ENCODE measurements at places on chromosomes 1 and 21. TPM values are rescaled to one million over a fixed set of nuclear protein-coding genes. Genes with fewer than 3 reads are reported as not detected.

Gene CFHR2
- total RNA-seq: not detected

Gene LYPD8
- not detected for total RNA-seq

Gene HIVEP3
- 0.19 TPM for total RNA-seq

Gene OR2AK2
- total RNA-seq: not detected

Gene SERTAD4
- 5.9 TPM for total RNA-seq

Gene SLC9C2
- not detected for total RNA-seq

Gene AGO3
- total RNA-seq: 14.0 TPM

Gene PALMD
- total RNA-seq: 13.6 TPM

Gene BRDT
- total RNA-seq: not detected

Gene TNNT2
- 1.3 TPM for total RNA-seq

All from airway epithelial cell (primary cell).